ENCODE measurements at places on chromosomes 5 and 9.

DNA sequence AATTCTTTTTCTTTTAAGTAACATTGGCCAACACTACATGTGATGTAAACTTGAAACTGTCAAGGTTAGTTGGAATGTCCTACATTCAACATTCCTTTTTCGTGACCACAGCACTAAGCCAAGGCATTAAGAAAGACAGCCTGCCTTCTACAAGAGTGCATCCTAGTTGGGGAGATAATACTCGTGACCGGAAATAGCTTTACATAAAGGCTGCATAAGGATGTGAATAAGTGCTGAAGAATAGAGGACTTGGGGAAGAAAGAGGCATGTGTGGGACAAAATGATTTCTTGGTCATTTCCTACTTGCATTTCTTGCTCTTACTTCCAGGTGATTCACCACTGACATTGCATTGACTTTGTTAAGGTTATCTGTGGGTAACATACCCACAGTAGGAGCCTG is 282.0 kb downstream of the DMRT2 start:
- DNase-seq, result no peak

- no peak for DNase-seq
These were observed 1.8 kb upstream of the PROP1 start for GRCh38 chr5:177997846-177998245.

- no peak for DNase-seq
These were observed 1478.3 kb upstream of the CDH9 start for GRCh38 chr5:28516722-28517121.

- no peak for DNase-seq
These were observed 186.2 kb downstream of the DENND1A start for GRCh38 chr9:123743737-123744136.

GRCh38 chr5:78504704-78505677 is 143.6 kb downstream of the LHFPL2 start:
- no peak for DNase-seq

- no peak for DNase-seq
These were observed 44.1 kb downstream of the SPARC start for GRCh38 chr5:151642472-151643140.

DNA sequence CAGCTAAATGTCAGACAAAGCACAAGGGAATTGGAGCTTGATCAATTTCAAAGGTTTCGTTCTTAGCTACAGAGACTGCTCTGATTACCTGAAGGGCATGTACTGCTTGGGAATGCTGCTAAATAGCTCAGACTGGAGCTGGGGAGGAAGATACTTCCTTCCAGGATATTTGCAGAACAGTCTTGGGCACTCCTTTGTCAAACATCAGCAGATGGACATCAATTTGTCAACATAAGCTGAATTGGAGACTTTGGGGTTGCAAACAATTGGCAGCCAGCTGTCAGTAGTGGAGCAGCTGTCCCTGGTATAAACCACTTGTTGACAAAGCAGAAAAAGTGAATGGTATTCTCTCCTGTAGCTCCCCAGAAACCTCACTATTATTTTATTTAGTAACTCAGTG is 182.0 kb downstream of the CCDC192 start:
- DNase-seq, result no peak

GRCh38 chr5:57887851-57888621 is 405.4 kb upstream of the ACTBL2 start:
- DNase-seq, result no peak

- DNase-seq, result no peak
These were observed 21.9 kb upstream of the DHFR start for GRCh38 chr5:80676706-80677105.

- no peak for DNase-seq
These were observed 504.2 kb downstream of the ENC1 start for GRCh38 chr5:74136276-74136825.

- no peak for DNase-seq
These were observed 213.4 kb downstream of the ATPSCKMT start for GRCh38 chr5:10036136-10036815.

DNA sequence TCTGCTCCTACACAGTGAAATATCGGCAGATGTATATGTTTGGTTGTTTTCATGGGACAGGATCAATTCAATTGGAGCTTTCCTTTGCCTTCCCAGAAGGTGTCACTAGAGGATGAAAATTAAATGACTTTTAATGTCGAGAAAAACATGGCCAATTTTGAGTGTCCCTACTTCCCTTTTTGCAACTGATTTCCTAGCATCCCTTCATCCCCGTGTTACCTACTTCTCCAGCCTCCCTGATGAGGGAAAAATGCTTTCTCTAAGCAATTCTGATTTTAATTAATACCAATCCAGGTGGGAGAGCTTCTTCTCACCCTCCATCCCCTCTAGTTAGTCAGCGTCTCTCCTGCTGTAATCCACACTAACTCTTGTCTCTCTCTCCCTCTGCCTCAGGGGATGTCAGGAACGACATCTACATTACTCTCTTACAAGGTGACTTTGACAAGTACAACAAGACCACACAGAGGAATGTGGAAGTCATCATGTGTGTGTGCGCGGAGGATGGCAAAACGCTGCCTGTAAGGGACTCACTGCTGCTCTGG is 64.9 kb downstream of the DOCK2 start:
- DNase-seq, result no peak

DNA sequence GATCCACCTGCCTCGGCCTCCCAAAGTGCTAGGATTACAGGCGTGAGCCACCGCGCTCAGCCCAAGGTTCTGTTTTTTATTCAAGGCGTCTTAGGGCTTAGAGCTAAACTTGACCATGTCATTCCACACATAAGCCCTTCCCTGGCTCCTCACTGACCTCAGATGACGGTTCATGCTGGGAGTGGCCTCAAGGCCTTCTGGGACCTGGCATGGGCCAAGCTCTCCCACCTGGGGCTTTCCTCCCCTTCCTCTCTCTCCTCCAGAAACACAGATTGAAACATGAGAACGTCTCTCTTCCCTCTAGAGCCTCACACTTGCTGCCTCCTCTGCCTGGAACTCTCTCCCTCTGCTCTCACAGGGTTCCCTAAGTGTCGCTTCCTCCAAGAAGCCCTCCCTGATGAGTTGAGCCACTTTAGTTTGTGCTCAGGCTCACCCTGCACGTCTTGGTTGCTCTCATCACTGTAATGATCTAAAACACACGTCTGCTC is 155.6 kb upstream of the IER5L start:
- DNase-seq, result no peak

- DNase-seq, result no peak
These were observed 107.2 kb upstream of the SHB start for GRCh38 chr9:38176251-38176650.

DNA sequence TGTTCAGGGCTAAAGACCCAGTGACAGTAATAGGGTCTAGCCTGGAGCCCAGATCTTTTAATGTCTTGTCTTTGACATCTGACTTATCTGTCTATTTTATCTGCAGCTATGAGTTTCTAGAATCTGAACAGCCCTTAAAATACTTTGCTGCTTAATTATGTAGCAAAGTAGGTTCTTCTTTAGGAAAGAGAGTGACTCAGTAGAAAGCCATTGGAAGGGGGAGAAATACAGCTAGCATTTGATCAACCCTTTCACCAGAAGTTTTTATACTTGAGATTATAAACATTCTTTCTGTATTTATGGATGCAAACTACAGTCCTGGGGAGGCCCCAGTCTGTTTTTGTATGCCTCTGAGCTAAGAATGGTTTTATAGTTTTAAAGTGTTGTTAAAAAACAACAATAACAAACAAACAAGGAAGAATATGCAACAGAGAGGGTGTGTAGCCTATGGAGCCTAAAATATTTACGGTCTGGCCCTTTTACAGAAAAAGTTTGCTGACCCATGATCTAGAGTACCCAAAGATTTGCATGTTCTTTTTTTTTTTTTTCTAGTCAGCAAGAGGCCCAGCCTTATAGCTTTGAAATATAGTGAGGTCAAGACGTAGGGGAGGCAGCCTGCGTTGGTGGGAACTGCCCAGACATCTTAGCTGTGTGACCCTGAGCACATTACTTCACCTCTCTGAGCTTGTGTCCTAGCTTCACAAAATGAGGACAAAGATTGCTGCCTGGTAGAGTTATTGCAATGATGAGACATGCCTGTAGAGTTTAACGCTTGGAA is 9.7 kb downstream of the GSN start:
- DNase-seq, result no peak

GRCh38 chr9:73200694-73201452 is 49.2 kb downstream of the ANXA1 start:
- DNase-seq, result peak; percentile 30

- no peak for DNase-seq
These were observed 519.7 kb upstream of the ZNF608 start for GRCh38 chr5:125266106-125266505.

DNA sequence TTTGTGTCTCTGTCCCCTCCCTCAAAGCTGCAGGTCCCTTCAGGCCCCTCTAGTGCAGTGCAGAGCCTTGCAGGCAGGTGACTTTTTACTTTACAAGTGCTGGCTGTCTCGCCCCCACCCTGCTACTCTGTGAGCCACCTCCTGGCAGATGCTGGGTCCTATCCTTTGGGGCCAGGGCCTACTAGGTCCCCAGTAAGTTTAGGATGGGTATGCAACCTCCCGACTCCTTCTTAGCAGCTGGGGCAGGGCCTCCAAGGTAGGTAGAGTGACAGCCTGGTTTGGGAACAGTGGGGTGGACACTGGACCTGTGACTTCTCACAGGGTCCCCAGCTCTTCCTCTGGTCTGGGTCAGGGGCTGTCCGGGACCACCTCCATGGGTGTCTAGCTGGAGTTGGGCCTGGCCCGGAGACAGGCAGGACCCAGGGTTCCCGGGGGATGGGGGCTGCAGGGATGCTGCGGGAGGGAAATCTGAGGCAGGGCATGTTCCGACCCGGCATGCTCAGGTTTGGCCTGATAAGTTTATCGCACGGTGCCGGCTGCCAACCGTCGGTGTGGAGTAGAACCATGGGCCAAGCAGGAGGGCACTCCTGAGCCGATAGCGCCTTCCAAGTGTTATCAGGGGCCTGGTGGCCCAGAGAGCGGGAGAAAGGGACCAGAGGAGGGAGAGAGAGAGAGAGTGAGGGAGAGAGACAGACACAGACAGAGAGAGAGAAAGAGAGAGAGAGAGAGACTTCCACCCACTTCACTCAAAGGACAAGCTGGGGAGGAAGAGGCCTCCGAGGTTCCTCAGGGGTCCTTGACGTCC is 20.5 kb downstream of the GFI1B start:
- no peak for DNase-seq

GRCh38 chr5:41793141-41793770 is 77.0 kb downstream of the OXCT1 start:
- DNase-seq, result no peak

DNA sequence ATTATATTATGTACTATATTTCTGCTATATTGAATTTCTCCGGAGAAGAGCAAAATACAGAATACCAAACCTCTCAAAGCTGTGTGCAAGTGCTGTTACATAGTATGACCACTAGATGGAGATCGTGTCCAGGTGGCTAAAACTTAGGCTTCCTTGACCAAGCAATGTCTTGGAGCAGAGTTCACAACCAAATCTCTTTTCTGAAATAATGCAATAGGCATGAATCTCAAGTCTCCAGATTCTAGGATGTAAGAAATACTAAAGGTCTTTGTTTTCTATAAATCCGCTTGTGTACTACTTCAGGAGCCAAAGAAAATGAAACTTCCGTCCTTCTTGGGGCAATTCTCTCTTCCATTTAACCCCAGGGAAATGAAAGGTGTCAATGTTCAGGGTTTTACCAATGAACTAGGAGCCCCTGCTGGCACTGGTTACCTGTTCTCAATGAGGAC is 181.5 kb upstream of the RAI14 start:
- DNase-seq, result peak; percentile 41

- no peak for DNase-seq
These were observed 40.5 kb upstream of the HMGCS1 start for GRCh38 chr5:43353668-43354067.

- DNase-seq, result no peak
These were observed 437.2 kb downstream of the CSNK1G3 start for GRCh38 chr5:123949043-123949804.

- no peak for DNase-seq
These were observed 48.2 kb downstream of the ABCA1 start for GRCh38 chr9:104879555-104880309.

- DNase-seq, result no peak
These were observed 47.8 kb upstream of the TRIM32 start for GRCh38 chr9:116639251-116639741.

DNA sequence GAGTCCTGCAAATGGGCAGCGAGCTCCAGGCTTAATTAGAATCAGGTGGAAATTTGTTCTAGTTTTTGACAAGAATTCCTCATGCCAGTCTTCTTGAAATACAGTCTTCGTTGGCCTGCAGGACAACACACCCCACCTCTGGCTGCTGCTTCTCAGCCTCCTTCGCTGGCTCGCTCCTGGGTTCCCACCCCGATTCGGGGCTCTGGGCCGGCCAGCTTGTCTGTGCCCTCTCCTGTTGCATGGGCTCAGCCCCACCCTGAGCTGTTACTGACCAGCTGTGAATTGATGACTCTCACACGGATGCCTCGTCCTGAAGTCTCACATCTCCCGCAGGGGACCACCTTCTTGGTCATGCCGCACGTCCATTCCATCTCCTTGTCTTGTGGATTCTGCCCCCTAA is 21.0 kb downstream of the PSD2 start:
- DNase-seq, result no peak

DNA sequence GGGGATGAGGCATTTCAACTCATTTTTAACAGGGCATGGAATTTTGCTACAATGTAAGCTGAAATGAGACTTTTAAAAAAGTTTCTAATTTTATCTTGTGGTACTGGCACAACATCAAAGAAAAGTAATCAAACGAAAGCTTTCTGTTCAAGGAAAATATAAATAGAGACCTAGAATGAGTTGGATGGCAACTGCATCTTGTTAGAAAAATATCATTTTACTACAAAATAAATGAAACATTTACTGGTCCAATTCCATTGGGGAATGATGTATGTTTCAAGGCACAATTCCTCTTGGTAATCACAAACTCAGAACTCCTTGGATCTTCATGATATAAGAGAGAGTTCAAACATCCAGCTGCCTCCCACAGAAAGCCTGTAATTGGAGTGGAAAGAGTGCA is 102.8 kb downstream of the HMHB1 start:
- DNase-seq, result no peak

DNA sequence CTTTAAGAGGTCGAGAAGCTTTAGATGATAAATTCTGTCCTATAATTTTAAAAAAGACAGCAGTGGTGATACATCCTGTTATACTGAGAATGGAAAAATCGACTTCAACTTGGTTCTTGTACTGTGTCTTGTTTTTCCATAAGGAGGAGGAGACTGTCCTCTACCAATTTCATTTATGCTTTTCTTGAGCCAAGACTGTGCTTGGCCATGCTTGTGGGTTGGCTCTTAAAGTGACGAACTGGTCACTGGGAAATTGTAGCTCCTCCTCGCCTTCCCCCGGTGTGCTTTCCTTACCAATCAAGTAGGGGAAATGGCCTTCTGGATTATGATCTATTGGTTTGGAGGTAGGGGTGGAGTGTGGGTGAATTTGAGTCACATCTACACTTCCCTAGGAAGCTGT is 67.1 kb upstream of the HSPB3 start:
- DNase-seq, result no peak

DNA sequence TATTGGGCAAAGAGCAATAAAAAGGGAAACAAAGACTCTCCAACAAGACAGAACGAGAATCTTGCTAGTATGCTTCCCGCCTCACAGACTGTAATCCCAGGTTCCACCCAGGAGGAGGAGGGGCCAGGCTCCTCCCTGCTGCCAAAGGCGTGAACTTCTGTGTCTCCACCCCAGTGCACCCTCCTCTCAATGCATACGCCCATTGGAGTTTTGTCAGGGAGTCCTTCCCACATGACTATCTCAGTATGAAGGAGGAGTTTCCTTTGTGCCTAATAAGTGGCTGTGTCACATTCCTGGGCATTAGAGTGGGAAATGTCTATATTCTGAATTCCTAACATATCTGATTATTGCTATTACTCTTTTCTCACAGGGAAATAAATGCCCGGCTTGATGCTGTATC is 106.4 kb upstream of the DHFR start:
- DNase-seq, result no peak

Data from CD4-positive, alpha-beta T cell treated with Interleukin-10 for 1 hour (primary cell).